AG20443 (cell line): ENCODE measurements at places on chromosomes 12 and 14.

- no peak for DNase-seq
Observed at GRCh38 chr14:103770500-103770899, 54.9 kb downstream of the ZFYVE21 start.

GRCh38 chr12:109899783-109900751, at the start of gene TCHP:
TCHP (plus strand) TSS chr12:109900274; CDS start chr12:109903027, 2,753 bp downstream.
- DNase-seq, result peak; percentile 94

DNA sequence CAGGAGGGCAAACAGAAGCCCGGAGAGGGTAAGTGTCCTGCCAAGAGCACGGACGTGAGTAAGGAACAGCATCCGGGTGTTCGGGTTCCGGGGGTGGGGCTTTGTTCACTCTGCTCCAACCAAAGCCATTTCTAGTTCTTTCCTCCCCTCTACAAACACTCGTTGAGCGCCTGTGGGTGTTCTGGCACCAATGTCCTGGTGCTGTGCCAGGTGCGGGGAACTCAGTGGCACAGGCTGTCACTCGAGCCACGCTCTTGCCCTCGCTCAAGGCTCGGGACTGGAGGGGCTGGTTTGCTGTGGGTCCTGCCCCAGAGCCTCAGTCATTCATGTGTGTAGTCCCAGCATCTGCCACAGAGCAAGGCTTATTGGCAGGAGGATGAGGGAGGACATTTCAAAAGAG, 157.5 kb downstream of the CALM1 start:
- DNase-seq, result no peak

- peak; percentile 78 for DNase-seq
Observed at GRCh38 chr14:96098309-96098998, 59.3 kb downstream of the C14orf132 start.

GRCh38 chr14:69540654-69541335, 33.9 kb downstream of the CCDC177 start:
- no peak for DNase-seq

GRCh38 chr14:66857867-66858266, 331.4 kb upstream of the GARIN2 start:
- no peak for DNase-seq

DNA sequence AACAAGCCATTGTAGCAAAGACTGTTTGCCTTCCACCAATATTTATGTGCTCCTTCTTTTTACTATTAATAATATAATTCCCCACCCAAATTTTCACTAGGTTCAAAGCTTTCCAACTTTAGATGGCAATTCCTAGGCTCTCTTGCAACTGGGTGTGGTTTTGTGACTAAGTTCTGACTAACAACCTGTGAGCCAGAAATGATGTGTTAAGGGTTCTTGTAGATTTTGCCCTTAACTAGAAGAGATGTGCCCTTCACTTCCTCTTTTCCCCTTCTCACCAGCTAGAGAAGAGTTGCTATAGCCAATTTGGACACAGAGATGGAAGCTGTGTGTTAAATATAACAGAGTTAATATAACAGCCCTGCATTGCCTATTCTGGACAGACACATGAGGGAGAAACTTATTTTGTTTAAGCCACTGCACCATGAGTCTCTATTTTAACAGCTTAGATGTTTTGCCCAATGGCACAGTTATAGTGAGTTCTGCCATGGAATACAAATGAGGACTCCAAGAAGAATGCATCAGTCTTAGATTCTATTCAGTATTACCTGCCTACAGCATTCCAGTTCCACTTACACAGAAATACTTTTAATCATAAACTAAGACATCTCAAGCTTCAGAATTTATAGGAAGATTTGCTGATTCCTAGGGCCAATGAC, 216.2 kb downstream of the DUSP6 start:
- peak; percentile 57 for DNase-seq

GRCh38 chr12:6345319-6346091, 3.6 kb upstream of the TNFRSF1A start:
- peak; percentile 79 for DNase-seq

DNA sequence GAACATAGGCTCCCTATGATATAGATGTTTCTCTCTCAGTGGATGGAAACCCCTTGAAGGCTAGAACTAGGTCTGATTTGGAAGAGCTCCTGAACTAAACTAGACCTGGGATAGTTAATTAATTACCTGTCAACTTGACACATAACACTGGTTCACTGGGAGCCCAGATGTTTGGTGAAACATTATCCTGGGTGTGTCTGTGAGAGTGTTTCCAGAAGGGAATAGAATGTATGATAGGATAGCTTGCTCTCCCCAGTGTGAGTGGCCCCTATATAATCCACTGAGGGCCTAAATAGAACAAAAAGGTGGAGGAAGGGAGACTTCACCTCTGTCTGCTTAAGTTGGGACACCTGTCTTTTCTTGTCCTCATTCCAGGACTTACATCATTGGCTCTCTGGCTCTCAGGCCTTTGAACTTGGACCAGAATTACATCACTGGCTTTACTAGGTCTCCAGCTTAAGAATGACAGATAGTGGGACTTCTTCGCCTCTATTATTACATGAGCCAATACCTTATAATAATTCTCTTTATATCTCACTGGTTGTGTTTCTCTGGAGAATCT, 194.1 kb downstream of the KTN1 start:
- DNase-seq, result no peak

DNA sequence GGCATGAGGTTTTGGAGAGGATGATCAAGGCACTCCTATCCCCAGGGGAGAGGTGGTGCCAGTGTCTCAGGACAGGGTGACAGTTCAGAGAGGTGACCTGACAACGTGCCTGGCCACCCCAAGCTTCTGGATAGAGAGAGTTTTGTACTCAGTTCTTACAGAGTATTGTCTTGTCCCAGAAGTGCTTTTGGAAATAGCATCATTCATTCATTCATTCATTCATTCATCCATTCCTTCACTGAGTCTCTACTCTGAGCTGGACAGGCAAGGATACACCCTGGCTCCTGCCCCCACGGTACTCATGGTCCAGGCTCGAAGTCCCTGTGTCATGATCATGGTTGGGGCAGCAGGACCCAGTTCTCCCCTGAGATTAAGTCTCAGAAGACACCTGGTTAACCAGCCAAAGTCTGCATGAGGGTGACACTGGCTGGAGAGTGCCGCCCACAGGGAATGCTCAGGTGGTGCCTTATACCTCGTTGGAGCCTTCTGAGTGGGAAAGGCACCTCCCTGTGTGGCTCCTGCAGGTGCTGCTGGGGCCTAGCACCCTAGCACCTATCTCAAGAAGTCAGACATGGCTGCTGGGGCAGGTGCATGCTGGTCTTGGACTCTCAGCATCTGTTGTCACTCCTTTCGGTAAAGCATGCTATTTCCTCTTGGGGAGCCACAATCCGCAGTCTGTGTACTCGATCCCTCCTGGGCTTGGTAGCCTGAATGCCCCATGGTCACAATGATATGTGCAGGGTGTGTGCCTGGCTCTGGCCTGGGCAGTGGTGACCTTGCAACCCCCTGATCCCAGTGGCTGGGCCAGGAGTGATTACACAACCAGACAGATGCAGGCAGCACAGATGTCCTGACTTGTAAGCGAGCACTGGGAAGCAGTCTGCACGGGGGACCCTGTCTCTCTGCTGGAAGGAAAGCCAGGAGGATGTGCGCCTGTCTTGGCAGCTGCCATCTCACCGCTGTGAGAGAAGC, 57.8 kb downstream of the C14orf132 start:
- DNase-seq, result no peak

GRCh38 chr12:16016748-16017147, 105.6 kb downstream of the DERA start:
- DNase-seq, result no peak

- no peak for DNase-seq
Observed at GRCh38 chr12:31440134-31440533, 114.2 kb upstream of the SINHCAF start.

- no peak for DNase-seq
Observed at GRCh38 chr14:46322076-46322475, 329.5 kb downstream of the RPL10L start.

- DNase-seq, result no peak
Observed at GRCh38 chr14:33254342-33254741, 315.7 kb downstream of the NPAS3 start.

DNA sequence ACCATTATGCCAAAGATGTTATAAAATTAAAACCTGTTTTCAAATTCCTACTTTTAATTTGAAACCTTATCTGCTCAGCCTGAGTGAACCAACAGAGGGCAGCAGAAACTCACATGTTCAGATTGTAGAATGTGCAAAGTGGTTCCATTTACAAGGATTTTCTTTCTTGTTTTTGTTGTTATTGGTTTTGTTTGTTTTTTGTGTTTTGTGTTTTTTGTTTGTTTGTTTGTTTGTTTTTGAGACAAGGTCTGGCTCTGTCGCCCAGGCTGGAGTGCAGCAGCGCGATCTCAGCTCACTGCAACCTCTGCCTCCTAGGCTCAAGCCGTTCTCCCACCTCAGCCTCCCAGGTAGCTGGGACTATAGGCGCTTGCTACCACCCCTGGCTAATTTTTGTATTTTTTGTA, 22.8 kb upstream of the GARIN2 start:
- peak; percentile 47 for DNase-seq

- DNase-seq, result peak; percentile 74
Observed at GRCh38 chr12:15837141-15837790, 44.9 kb upstream of the STRAP start.

GRCh38 chr12:27123642-27124041, 41.3 kb upstream of the C12orf71 start:
- DNase-seq, result no peak

DNA sequence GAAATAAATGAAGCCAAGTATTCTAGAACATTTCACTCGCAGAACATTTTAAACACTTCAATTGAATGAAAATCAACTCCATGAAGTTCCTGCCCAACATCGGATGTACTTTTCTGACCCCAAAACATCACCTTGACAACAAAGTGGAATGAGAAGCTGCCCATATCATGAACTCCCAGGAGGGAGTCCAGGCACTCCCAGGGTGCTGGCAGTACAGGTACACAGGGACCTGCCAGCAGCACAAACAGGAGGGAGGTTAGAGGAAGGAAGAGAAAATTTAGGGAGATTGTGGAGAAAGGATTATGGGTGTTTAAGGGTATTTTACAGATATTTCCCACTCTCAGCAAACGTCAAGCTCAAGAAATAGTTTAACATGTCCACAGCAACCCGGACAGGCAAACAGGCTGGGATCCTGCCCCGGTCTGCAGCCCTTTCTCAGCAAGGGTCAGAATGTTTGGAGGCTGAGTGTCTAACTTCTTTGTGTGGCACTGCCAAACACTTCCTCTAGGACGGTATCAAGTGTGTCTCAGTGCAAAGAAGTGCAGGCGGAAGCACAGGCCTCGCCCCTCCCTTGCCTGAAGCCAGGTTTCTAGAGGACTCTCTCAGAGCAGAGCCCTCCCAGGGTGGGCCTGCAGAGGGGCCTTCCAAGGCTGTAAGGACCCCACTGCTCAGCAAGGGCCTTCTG, 72.2 kb downstream of the SETD3 start:
- no peak for DNase-seq

- no peak for DNase-seq
Observed at GRCh38 chr12:71888521-71888920, 49.0 kb downstream of the TBC1D15 start.

- no peak for DNase-seq
Observed at GRCh38 chr12:3178671-3179313, 101.6 kb downstream of the TSPAN9 start.

DNA sequence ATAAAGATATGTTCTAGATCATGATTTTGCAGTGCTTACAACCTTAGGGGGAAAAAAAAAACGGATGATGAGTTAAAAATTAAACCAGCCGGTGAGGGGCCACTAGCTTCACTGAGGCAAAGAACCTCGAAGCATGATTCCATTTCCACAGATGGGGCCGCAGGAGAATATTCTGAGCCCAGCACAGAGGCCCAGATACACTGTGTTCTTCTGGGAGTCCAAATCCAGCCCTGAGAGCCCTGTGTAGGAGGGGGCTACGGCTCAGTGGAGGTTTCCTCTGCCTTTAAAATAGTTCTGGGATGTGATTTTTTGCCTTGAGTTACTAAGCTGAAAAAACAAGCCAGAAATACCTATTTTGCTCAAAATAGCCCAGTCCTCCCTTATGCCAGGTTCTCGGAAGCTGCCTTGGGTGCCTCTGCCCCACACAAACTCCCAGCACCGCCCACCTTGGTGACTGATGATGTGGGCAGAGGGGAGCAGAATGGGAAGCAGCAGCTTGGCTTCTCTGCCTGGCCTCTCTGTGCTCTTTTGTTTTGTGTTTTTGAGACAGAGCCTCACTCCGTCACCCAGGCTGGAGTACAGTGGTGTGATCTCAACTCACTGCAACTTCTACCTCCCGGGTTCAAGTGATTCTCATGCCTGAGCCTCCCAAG, 105.4 kb upstream of the BCL2L14 start:
- DNase-seq, result no peak

DNA sequence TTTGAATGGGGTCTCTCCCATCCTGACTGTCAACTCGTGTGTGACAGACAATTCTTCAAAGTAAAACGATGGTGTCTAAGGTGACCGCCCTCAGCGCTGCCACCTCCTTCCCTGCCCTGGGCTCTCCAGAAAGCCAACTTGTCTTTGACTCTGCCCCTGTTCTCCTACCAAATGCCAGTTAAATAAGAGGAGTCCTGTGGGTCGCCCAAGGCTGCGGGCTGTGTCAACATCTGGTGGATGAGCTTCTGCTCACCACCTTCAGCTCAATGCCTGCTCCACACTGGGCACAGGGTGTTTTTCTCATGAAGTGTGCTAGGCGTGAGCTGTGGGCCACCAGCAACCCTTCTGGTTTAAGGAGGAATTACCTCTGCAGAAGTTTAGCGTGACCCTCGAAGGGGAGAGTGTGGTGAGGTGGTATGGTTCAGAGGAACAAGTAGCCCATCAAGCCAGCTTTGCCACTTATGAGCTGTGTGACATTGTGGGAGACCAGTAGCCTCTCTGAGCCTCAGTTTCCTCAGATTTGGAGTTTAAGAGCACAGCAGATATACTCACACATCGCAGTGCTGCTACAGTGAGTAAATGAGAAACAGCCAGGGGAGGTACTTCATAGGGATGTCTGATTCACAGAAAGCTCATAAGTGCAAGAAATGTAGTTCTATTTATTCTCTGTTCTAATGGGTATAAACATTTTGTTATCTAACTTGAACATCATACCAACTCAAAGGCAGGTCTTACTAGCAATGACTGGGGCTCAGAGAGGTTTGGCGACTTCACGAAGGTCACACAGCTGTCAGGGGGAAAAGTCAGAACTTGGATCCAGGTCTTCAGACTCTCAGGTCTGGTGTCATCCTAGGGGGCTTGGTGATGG, 12.1 kb downstream of the SERPINA1 start:
- DNase-seq, result no peak

- no peak for DNase-seq
Observed at GRCh38 chr12:78579846-78580245, 284.7 kb upstream of the SYT1 start.

DNA sequence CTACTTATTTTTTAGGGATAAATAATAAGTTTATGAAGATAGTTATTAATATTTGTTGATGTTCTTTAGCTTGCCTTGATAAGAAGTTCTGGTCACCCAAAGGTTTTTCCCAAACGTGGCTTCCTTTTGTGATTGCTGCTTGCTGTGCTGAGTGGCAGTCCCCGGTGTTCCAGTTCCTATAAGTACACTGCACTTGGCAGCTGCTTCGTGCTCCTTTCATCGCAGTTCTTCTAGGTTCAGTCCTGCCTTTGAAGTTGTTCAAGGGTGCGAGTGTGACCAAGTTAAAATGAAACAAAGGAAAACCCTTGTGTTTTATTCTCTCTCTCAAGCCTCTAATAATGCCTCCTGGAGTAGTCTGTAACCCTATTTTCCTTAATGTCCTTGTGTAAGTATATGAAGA, 128.5 kb upstream of the ATF1 start:
- DNase-seq, result no peak

GRCh38 chr14:91261115-91261514, 16.6 kb upstream of the GPR68 start:
- DNase-seq, result no peak

- peak; percentile 35 for DNase-seq
Observed at GRCh38 chr12:26473291-26473690, 277.9 kb downstream of the SSPN start.

GRCh38 chr12:110281549-110282299, 677 bp downstream of the ATP2A2 start:
- DNase-seq, result peak; percentile 78
